ENCODE measurements at places on chromosomes 7 and 10.
A peak's percentile ranks its signal among the peaks of the same experiment; 100 is the strongest.

- DNase-seq, result no peak
These were observed 765.6 kb upstream of the GHITM start for GRCh38 chr10:83373671-83374070.

DNA sequence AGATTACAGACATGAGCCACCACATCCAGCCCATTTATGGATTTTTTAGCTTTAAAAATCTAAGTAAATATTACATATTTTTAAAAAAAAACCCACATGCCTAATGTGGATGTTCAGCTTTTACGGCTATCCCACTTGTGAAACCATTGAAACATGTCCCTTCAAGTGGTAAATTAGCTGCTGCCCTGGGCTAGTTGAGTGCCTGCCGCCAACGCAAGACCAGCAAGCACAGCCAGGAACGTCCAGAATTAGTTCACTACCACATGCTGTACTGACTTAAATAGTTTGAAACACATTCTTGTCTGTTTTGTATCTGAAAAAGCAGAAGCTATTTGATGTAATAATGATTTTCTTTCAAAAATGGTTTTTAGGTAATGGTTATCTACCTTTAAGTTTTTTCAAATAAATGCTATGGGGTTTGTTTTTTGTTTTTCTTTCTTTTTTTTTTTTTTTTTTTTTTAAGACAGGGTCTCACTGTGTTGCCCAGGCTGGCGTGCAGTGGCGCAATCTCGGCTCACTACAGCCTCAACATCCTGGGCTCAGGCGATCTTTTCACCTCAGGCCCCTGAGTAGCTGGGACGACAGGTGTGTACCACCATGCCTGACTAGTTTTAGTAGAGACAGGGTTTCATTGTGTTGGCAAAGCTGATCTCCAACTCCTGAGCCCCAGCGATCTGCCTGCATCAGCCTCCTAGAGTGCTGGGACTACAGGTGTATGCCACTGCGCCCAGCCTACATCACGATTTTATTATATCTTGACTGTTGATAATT is 57.0 kb downstream of the KLRG2 start:
- DNase-seq, result no peak

GRCh38 chr10:17974505-17974904 is 22.8 kb downstream of the SLC39A12 start:
- no peak for DNase-seq

- DNase-seq, result peak; percentile 26
These were observed 600 bp upstream of the LGI1 start for GRCh38 chr10:93757136-93757535.

- DNase-seq, result no peak
These were observed 111.3 kb downstream of the SLIT1 start for GRCh38 chr10:97074256-97075145.

Data from fibroblast of the aortic adventitia (primary cell).